NCI-H510A treated with DMSO at 0.1 percent for 48 hours (cell line): ENCODE measurements at places on chromosomes 3 and 15.

- DNase-seq, result no peak
Observed at GRCh38 chr3:15754047-15754446, 43.7 kb downstream of the ANKRD28 start.

DNA sequence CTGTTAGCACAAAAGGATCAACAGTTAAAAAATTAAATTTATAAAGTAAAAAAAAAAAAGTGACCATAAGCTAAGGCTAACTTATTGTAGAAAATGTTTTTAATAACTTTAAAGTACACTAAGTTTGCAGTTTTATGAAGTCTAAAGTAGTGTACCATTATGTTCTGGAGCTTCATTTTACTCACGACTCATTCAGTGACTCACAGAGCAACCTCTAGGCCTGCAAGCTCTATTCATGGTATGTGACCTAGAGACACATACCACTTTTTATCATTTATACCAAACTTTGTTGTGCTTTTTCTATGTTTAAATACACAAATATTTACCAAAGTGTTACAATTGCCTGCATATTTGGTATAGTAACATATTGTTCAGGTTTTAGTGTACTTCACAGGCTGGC lies 1552.3 kb downstream of the OTOL1 start:
- no peak for DNase-seq

- DNase-seq, result no peak
Observed at GRCh38 chr15:85563328-85563727, 182.9 kb downstream of the AKAP13 start.

GRCh38 chr15:87733541-87733941 lies 523.0 kb downstream of the NTRK3 start:
- no peak for DNase-seq

GRCh38 chr3:97822359-97822775 lies 556 bp downstream of the CRYBG3 start:
- peak; percentile 11 for DNase-seq

DNA sequence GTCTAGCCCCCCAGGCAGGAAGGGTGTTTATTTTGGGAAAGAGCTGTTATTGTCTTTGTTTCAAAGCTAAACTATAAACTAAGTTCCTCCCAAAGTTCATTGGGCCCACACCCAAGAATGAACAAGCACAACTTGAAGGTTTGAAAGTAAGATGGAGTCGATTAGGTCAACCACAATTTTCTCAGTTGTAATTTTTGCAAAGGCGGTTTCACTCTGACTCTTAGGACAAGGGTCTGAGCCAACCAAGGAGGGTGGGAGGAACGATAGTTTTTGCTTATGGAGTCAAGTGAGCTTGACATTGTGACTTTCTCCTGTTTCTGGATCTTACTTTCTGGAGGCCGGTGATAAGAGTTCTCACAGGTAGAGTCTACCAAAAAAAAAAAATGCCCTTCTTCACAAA lies 5.8 kb upstream of the ZNF770 start:
- no peak for DNase-seq

DNA sequence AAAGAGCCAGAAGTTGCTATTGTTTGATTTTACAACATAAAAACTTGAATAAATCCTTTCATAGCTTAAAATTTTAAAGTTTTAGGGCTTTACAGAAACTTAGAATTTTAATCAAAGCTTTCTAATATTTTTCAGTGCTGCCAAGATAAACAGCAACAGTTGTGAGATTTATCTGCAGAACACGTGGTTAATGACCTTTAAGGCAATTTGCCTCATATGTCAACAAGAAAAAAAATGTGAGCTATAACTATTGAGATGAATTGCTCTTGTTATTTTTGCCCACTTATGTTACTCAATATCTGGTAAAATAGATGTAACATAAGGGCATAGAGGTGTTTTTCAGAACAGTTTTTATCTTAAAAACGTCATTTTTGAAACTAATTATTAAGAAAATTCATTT lies 96.7 kb upstream of the NECTIN3 start:
- no peak for DNase-seq
